Left renal cortex interstitium (tissue), 4 donors: ENCODE measurements at places on chromosomes 16 and 17.

GRCh38 chr16:55392701-55393100, 68.7 kb downstream of the IRX6 start:
- no peak for DNase-seq

DNA sequence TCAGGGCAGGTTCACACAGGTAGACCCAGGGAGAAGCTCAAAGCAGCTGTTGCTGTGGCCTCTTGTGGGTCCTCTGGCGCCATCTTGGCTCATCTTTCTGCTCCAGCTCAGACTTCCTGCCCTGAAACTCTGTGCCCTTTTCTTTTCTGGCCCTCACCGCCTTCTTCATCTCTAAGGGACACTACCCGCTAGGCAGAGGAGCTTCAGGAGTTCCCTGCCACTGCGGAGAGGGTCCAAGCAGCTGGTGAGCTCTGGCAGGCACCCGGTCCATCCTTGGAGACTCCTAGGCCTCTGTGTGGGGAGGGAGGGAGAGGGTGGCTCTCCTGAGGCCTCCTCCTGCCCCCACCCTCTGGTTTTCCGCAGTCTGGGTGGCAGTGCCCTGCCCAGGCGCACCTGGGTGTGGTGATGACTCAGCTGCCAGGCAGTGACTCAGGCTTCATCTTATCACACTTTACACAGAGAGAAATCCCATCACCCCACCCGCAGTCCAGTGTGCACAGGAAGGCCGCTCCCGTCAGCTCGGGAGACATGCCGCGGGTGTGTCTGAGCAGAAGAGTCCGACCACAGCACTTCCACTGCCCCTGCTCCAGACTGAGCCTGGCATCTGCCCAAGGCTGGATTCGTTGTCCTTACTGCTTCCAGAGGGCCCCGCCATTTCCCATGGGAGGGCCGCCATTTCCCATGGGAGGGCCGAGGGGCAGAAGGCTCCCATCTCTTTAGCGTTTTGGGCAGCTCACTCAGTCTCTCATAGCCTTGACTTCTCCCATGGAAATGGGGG, 7.3 kb downstream of the NT5C start:
- no peak for DNase-seq

DNA sequence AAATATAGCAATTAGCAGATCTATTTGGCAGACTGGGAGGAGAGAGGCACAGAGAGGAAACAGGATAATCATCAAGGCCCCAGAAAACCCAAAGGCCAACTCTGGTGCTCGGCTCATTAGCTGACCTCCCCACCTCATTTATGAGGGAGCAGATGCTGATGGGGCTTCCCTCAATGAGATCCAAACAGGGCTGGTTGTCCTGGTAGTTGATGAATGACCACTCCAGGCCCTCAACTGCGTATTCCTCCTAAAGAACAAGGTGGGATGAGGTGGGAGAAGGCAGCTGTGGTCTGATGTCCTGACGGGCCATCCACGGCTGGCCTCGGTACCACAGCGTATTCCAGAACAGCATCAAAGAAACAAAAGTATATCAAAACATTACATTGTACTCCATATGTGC, 20.8 kb downstream of the ZNHIT3 start:
- DNase-seq: no peak

DNA sequence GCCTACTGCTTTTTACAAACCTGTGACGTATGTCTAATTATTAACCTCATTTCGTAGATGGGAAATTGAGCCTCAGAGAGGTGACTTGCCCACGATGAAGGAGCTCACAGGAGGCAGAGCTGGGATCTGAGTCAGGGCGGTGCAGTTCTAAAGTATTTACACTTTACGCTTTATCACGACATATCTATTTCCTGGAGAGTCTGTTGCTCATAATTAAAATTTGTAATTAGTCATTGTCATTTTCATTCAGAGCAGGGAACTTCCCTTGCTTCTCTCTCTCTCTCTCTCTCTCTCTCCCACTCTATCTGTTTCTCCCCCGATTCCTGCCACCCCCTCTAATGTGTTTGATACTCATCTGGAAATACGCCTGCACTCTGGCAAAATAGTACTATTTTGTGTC, 5.9 kb downstream of the SLC5A11 start:
- DNase-seq: no peak

- DNase-seq: no peak
Measured at GRCh38 chr17:83133302-83134121, 54.1 kb downstream of the METRNL start.

DNA sequence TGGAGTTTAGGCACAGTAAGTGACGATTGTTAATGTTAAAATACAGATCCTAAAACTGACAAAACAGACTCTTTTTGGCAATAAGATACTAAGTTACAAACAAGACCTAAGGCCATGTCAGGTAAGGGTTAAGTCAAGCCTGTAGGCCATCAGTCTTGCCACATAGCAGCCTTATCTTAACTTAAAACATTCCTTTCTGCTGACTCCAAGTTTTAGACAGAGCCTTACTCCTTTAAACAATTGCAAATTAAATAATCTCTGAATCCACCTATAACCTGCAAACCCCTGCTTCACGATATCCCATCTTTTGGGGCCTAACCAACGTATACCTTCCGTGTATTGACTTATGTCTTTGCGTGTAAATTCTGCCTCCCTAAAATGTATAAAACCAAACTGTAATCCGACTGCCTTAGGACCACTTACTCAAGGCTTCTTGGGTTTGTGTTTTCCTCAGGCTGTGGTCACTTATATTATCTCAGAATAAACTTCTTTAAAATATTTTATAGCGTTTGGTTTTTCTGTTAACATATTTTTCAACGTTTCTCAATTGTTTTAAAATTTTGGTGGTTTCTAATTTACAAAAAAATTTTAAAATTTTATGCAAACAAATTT, 64.4 kb downstream of the EFCAB5 start:
- DNase-seq: no peak

DNA sequence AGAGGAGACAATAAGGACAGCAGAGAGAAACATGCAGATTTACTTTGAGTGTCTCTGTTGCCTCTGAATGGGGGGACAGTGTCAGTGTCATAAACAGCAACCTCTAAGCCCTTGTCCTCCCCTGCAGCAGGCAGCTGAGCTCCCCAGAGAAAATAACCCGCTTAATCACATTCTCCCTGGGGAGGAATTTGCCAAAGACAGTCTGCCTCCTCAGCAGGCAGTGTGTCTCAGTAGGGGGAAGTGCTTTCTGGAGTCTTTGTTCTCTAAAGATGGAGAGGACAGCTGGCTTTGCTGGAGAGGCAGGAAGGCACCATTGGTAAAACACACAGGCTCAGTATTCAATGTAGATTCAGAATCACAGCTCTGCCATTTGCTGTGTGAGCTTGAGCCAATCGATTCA, 16.1 kb downstream of the TEKT5 start:
- DNase-seq: no peak
